Activated CD8-positive, alpha-beta memory T cell treated with anti-CD3 and anti-CD28 coated beads for 1 hour (primary cell): ENCODE measurements at places on chromosomes 16 and 17.

GRCh38 chr17:343211-343610 is 9.4 kb downstream of the RPH3AL start:
- no peak for DNase-seq

- DNase-seq: no peak
Measured at GRCh38 chr17:43779145-43780125, 658 bp upstream of the DUSP3 start.

- no peak for DNase-seq
Measured at GRCh38 chr16:77786186-77786847, 2.0 kb upstream of the VAT1L start.

GRCh38 chr17:35057332-35057915 is 6.1 kb downstream of the RFFL start:
- no peak for DNase-seq
